B cell (primary cell): ENCODE measurements at places on chromosomes 2 and 18.

- DNase-seq = no peak
Measured at GRCh38 chr18:46262856-46263255, 158.7 kb downstream of the HAUS1 start.

DNA sequence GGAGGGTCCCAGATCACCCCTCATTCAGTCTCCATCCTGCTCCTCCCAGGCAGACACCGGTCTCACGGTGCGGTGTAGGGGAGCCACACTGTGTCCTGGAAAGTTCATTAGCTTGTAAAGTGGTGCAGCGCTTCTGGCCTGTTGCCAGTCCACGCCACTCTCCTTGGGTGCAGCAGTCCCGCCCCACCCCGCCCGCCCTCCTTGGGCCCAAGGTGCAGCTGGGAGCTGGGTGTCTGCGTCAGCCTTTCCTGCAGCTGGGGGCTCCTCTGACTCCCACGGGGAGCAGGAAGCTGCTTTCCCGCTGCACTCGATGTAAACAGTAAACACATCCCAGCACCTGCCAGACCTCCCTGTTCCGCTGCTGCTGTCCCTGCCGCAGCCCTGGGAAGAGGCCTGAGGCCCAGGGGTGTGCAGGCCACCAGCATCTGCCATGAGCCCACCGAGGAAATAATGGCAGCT, 53.8 kb upstream of the ASB18 start:
- DNase-seq = no peak

- DNase-seq = no peak
Measured at GRCh38 chr2:65999103-65999502, 435.8 kb upstream of the MEIS1 start.

DNA sequence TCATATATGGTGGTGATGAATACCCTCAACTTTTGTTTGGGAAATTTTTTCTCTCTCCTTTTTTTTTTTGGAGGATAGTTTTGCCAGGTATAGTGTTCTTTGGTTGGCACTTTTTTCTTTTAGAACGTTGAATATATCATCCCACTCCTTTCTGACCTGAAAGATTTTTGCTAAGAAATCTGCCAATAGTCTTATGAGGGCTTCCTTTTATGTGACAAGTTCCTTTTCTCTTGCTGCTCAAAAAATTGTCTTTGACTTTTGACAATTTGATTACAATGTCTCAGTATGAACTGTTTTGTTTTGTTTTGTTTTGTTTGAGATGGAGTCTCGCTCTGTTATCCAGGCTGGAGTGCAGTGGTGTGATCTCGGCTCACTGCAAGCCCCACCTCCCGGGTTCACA, 21.5 kb downstream of the GNAL start:
- no peak for DNase-seq

- DNase-seq = no peak
Measured at GRCh38 chr2:217903859-217904613, 98.8 kb downstream of the TNS1 start.

DNA sequence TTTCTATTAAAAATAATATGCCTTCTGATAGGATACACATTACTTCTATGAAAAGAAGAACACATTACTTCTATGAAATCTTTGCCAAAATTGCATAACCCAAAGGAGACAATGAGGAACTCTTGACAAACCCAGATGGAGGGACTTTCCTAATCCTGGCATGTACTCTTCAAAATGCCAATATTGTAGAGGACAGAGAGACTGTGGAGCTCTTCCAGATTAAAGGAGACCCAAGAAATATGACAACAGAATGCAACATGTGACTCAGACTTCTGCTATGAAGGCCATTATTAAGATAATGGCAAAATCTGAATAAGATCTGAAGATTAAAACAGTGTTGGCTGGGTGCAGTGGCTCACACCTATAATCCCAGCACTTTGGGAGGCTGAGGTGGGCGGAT, 22.2 kb downstream of the SOWAHC start:
- no peak for DNase-seq

- DNase-seq = no peak
Measured at GRCh38 chr2:127161176-127162136, 54.5 kb upstream of the BIN1 start.

GRCh38 chr2:179444056-179444455, 179.4 kb upstream of the SESTD1 start:
- DNase-seq = no peak
